ENCODE measurements at places on chromosomes 12 and 14.

GRCh38 chr14:67735336-67736147, 33.9 kb downstream of the RDH12 start:
- H3K36me3 ChIP-seq = no peaks in the 10 kb centered on the region
- no peak for DNase-seq
- no peak overlapping the region for H3K27ac ChIP-seq
- peaks cover 8% of the 10 kb centered on the region for H3K4me1 ChIP-seq
- no peaks in the 10 kb centered on the region for H3K27me3 ChIP-seq
- H3K4me3 ChIP-seq = no peak overlapping the region

DNA sequence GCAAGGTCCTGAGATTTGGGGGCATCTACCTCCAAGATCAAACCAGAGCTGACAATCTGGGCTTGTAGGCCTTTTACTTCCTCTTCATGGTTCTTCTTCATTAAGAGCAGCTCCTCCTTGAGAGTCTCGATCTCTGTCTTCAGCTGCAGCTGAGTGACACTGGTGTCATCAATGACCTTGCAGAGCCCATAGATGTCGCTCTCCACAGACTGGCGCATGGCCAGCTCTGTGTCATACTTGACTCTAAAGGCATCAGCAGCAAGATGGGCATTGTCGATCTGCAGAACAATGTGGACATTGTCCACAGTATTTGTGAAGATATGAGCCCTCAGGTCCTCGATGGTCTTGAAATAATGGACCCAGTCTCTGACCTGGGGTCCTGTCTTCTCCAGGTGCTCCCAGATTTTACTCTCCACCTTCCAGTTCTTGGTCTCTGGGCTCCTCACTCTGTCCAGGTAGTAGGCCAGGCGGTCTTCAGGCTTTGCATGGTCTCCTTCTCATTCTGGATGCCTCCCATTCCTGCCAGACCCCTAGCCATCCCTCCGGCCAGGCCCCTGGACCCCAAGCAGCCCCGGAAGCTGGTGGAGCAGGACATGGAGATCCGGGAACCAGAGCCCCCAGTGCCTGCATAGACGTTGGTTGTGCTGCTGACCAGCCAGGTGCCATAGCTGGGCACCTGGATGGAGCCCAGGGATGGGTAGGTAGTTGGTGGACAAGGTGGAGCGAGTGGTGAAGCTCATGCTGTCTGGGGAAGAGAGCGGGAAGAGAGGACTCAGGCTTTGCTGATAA, 141.0 kb downstream of the MSRB3 start:
- H3K27ac ChIP-seq = no peak overlapping the region
- H3K4me1 ChIP-seq = no peaks in the 10 kb centered on the region
- DNase-seq = no peak

- H3K27me3 ChIP-seq = no peaks in the 10 kb centered on the region
- H3K27ac ChIP-seq = peak overlapping the region; percentile 66
- peaks cover 24% of the 10 kb centered on the region for H3K4me1 ChIP-seq
- DNase-seq = no peak
- no peak overlapping the region for H3K4me3 ChIP-seq
- no peaks in the 10 kb centered on the region for H3K36me3 ChIP-seq
These were observed 141.3 kb upstream of the HIF1A start for GRCh38 chr14:61553730-61554641.

DNA sequence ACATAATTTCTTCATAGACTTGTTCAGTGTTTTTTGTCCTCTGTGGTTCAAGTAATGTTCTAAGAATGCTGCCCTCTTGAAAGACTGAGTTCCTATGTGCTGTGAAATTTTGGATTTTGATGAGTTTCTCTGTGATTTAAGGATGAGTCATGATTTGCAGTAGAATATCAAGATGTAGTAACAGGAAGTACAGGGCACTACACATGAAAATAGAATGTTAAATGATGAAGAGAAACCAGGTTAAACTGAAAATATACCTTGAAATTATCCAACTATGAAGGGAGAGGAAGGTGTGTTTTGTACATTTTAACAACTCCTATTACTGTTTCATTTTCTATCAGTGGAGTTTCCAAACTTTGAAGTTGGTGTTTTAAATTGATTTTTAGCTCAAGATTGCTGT, 4.8 kb downstream of the ELK3 start:
- peaks cover 14% of the 10 kb centered on the region for H3K4me1 ChIP-seq
- no peak overlapping the region for H3K4me3 ChIP-seq
- no peaks in the 10 kb centered on the region for H3K36me3 ChIP-seq
- H3K27ac ChIP-seq = no peak overlapping the region
- H3K27me3 ChIP-seq = peaks cover 3% of the 10 kb centered on the region
- DNase-seq = no peak

DNA sequence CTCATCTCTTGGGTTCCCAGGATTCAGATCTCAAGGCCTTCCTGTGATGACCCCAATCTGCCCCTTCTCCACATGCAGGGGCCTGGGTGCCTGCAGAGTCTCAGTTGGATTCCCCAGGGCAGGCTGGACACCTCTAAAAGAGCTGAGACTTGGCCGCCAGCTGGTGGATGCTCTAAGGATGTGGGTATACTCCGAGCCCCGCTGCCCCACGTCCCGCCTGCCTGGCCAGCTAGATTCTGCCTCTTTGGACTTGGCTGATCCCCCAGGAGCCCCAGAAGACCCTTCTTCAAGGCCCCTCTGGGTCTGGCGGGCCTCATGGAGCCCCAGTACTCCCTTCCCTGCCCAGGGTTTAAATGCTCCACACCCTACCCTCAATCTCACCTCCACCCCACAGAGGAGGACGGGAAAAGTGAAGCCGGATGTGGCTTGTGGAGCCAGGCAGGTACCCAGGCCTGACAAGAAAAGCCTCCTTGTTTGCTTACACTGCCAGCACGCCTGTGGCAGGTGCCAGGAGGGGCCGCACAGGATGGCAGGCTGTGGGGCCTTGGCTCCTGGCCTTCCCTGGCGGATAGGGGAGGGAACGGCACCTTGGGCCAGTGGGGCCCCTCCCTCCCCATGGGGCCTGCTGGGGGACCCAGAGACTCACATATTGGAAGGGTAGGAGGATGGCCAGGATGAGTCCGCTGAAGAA, 15.1 kb downstream of the FAIM2 start:
- no peak overlapping the region for H3K27ac ChIP-seq
- no peaks in the 10 kb centered on the region for H3K36me3 ChIP-seq
- no peaks in the 10 kb centered on the region for H3K27me3 ChIP-seq
- peaks cover 30% of the 10 kb centered on the region for H3K4me1 ChIP-seq
- H3K4me3 ChIP-seq = no peak overlapping the region

- peak overlapping the region; percentile 20 for H3K4me3 ChIP-seq
- peak overlapping the region; percentile 73 for H3K27ac ChIP-seq
- H3K27me3 ChIP-seq = no peaks in the 10 kb centered on the region
- DNase-seq = no peak
These were observed 66.3 kb downstream of the VRK1 start for GRCh38 chr14:96863327-96863985.

GRCh38 chr12:32400114-32400672, 835 bp downstream of the FGD4 start:
- peak; percentile 52 for DNase-seq
- H3K4me1 ChIP-seq = peaks cover 55% of the 10 kb centered on the region
- peak overlapping the region; percentile 94 for H3K4me3 ChIP-seq
- peak overlapping the region; percentile 98 for H3K27ac ChIP-seq

DNA sequence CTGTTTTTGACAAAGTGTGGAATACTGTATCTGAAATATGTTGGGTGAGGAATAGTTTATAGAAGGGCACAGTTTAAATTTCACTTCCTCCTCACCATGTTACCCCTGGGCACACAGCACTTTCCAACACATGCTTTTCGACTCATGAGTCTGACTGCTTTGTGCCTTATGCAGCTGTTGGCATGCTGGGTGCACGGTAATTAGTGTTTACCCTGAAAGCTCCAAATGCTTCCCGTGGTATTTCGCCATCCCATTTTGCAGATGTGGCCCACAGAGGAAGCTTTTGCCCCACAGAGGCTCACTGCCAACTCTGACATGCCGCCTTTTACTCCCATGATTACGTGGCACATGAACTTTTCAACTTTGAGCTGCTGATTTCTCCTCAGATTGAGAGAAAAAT, 168.6 kb downstream of the PRKCH start:
- H3K27me3 ChIP-seq = no peaks in the 10 kb centered on the region
- DNase-seq = no peak
- no peaks in the 10 kb centered on the region for H3K36me3 ChIP-seq
- H3K4me1 ChIP-seq = peaks cover 17% of the 10 kb centered on the region

DNA sequence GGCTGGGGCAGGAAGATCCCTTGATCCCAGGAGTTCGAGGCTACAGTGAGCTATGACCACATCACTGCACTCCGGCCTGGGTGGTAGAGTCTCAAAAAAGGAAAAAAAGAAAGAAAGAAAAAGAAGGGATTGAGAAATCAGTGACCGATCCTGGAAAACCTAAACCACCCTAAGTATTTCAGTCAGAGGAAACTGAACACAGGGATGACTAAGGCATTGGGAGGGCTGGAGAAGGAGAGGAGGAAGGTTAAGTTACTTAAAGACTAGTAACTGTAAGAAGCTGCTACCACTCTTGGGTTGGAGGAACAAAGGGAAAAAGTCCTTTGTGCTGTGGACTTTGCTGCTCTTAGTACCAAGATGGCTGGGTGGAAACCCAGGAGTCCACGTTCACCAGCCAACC, 10.6 kb downstream of the HHIPL1 start:
- H3K27me3 ChIP-seq = peaks cover 29% of the 10 kb centered on the region
- DNase-seq = no peak

- H3K4me1 ChIP-seq = peaks cover 38% of the 10 kb centered on the region
- peak; percentile 37 for DNase-seq
- H3K4me3 ChIP-seq = peak overlapping the region; percentile 95
- peaks cover 17% of the 10 kb centered on the region for H3K27me3 ChIP-seq
- H3K36me3 ChIP-seq = no peaks in the 10 kb centered on the region
- peak overlapping the region; percentile 94 for H3K27ac ChIP-seq
These were observed 745 bp upstream of the NAA30 start for GRCh38 chr14:57389646-57390036.

DNA sequence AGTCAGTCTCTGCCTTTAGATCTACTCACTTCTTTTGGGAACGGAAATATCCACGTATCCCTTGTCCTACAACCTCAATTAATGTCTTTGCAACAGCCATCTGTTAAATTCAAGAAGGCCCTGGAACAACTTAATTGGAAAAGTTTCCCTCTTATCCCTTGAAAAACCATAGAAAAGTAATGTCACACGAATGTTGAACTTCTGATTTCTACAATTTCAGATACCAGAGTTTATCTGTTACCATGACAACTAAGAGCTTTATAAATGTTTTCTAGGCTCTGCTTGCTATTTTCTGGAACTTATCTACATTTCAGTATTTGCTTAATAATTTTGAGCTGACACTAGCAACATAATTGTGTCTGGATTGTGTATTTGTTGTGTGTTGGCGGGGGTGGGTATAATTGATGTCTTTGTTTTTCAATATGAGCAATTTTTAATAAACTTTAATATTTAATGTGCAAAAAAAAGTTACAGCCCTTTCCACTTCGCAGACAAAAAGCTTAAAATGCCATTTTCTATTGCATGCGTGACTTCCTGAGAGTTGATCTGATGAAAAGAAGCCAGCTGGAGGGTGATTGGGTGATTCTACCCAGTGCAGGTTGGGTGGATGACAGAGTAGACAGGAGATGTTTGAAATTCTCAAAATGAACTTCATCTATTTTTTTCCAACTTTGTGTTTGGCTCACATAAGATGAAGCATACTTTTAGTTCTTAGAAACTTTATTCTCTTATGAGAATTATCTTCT, 11.8 kb upstream of the EDDM3A start:
- no peaks in the 10 kb centered on the region for H3K27me3 ChIP-seq
- DNase-seq = no peak
- no peaks in the 10 kb centered on the region for H3K36me3 ChIP-seq
- no peak overlapping the region for H3K4me3 ChIP-seq
- H3K27ac ChIP-seq = no peak overlapping the region

DNA sequence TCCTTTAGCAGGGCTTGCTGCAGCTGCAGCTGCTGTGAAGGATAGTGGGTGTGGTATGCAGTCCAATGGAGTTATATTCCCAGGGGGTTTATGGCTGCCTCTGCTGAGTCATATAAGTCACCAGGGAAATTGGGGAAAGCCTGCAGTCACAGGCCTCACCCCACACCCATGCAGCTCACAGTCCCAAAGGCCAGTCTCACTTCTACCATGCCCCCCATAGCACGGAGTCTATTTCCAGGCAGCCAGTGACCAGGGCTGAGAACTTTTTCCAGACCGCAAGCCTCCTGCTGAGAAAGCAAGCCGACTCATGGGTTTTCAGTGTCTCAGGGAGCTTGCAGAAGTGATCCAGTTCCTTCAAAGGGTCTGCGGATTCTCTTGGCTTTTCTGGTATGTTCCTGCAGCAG, 322.4 kb upstream of the CLEC14A start:
- H3K36me3 ChIP-seq = no peaks in the 10 kb centered on the region
- H3K27me3 ChIP-seq = peaks cover 13% of the 10 kb centered on the region
- peaks cover 24% of the 10 kb centered on the region for H3K4me1 ChIP-seq
- peak; percentile 10 for DNase-seq
- H3K4me3 ChIP-seq = no peak overlapping the region

DNA sequence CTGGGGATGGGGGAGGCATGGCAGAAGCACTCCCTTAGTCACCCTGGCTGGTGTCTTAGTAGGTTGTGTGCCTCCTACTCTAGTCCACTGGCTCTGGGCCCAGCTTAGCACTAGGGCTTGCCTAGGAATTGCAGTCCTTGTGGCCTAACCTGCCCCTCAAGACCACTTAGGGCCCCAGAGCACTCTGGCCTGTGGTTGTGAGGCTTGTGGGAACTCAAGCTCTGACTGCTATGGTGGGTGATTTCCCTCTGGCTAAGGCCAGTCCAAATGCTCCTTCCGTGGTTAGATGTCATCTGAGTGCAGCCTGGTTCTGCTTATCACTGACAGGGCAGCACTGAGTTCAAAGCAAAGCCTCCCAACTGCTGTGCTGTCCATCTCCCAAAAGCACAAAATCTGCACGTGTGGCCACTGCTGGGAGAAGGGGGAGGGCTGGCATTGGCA, 20.2 kb downstream of the FGD4 start:
- no peak for DNase-seq
- H3K4me1 ChIP-seq = peaks cover 57% of the 10 kb centered on the region
- peaks cover 24% of the 10 kb centered on the region for H3K36me3 ChIP-seq
- H3K27ac ChIP-seq = peak overlapping the region; percentile 79

GRCh38 chr12:114993165-114993564, 309.2 kb upstream of the TBX3 start:
- H3K27ac ChIP-seq = no peak overlapping the region
- peaks cover 10% of the 10 kb centered on the region for H3K36me3 ChIP-seq
- H3K4me1 ChIP-seq = peaks cover 21% of the 10 kb centered on the region
- H3K27me3 ChIP-seq = peaks cover 3% of the 10 kb centered on the region
- DNase-seq = no peak
- H3K4me3 ChIP-seq = no peak overlapping the region

- H3K4me1 ChIP-seq = no peaks in the 10 kb centered on the region
- no peak for DNase-seq
- H3K36me3 ChIP-seq = peaks cover 4% of the 10 kb centered on the region
- peaks cover 20% of the 10 kb centered on the region for H3K27me3 ChIP-seq
- H3K4me3 ChIP-seq = no peak overlapping the region
- no peak overlapping the region for H3K27ac ChIP-seq
These were observed 7.2 kb upstream of the SDR9C7 start for GRCh38 chr12:56941299-56942017.

Measured in WTC11 (cell line).